ENCODE measurements at places on chromosomes 7 and 10.

DNA sequence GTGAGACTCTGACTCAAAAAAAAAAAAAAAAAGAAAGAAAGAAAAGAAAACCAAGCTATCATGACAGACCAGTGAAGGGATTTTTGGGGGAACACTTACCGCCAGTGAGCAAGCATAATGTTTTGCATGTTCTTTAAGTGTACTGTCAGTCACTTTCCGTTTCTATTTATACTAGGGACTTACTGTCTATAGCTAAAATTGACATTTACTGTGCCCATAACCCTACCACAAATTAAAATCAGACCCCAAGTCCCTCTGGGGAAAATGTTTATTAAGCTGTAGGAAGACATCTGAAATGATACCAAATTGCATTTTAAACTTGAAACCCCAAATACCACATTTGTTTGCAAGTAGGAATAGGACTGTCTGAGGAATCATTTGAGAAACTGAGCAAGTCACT is 252.8 kb downstream of the TRIL start:
- H3K4me1 ChIP-seq = no peaks in the 10 kb centered on the region
- H3K36me3 ChIP-seq = no peaks in the 10 kb centered on the region
- no peak overlapping the region for H3K27ac ChIP-seq
- H3K27me3 ChIP-seq = no peaks in the 10 kb centered on the region

GRCh38 chr10:108868881-108869280 is 1054.4 kb downstream of the XPNPEP1 start:
- no peaks in the 10 kb centered on the region for H3K27me3 ChIP-seq
- H3K36me3 ChIP-seq = no peaks in the 10 kb centered on the region
- no peak for DNase-seq
- H3K27ac ChIP-seq = no peak overlapping the region
- H3K4me3 ChIP-seq = no peak overlapping the region
- no peaks in the 10 kb centered on the region for H3K4me1 ChIP-seq

GRCh38 chr10:132111871-132112341 is 46.2 kb downstream of the JAKMIP3 start:
- H3K36me3 ChIP-seq = no peaks in the 10 kb centered on the region
- DNase-seq = peak; percentile 20
- no peaks in the 10 kb centered on the region for H3K4me1 ChIP-seq
- no peaks in the 10 kb centered on the region for H3K27me3 ChIP-seq

- no peak overlapping the region for H3K27ac ChIP-seq
- no peaks in the 10 kb centered on the region for H3K27me3 ChIP-seq
- no peaks in the 10 kb centered on the region for H3K4me1 ChIP-seq
- H3K36me3 ChIP-seq = no peaks in the 10 kb centered on the region
These were observed 11.0 kb downstream of the GRID1 start for GRCh38 chr10:86355571-86356038.

DNA sequence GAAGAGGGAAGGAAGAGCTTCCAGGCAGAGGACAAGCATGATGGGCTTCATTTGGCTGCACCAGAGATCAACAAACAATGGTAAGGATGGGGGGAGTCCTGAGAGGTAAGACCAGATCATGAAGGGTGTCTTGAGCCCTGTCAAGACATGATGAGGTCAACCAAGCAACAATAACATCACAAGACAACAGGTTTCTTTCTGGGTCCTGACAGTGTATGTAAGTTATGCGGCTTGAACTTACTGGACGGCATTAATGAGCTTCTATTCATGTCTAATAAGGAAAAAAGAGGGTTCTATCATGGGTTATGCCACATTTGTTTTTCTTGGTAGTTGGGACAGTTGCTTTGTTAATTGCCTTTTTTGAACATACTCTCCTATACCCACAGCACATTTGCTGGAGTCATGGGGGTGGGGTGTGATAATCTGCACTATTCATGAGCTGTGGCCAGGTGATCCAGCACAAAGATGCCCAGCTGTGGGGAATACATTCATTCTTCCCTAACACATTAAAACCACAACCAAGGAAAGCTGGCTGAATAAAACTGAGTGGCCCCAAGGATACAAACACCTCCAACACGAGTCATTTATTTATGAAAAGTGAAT is 168.8 kb upstream of the KLF14 start:
- peaks cover 98% of the 10 kb centered on the region for H3K4me1 ChIP-seq
- H3K27ac ChIP-seq = peak overlapping the region; percentile 78
- H3K36me3 ChIP-seq = peaks cover 36% of the 10 kb centered on the region
- no peak for DNase-seq

GRCh38 chr7:90455163-90456030 is 14.0 kb upstream of the PTTG1IP2 start:
- H3K4me1 ChIP-seq = peaks cover 12% of the 10 kb centered on the region
- no peak overlapping the region for H3K27ac ChIP-seq

GRCh38 chr7:22551768-22552513 is 52.0 kb upstream of the STEAP1B start:
- H3K4me3 ChIP-seq = no peak overlapping the region
- no peak overlapping the region for H3K27ac ChIP-seq
- DNase-seq = no peak
- no peaks in the 10 kb centered on the region for H3K36me3 ChIP-seq
- H3K27me3 ChIP-seq = peaks cover 62% of the 10 kb centered on the region

DNA sequence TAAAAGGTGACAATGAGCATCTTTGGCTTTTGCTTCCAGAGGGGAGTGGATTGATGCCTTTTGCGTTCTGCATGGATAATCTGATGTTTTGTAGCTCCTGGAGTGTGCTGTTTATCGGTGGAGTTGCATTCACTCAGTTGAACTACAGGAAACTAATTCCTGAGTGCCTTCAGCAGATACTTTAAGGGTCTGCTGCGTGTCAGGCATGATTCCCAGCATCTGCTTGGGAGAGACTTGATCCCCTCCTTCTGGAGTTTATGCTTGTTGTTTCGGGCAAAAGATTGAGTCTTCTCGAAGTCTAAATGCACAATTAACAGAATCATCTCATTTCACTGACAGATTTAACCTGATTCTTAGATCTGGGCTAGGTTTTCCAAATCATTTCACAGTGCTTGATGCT is 46.2 kb downstream of the CELF2 start:
- no peaks in the 10 kb centered on the region for H3K27me3 ChIP-seq
- H3K4me1 ChIP-seq = peaks cover 3% of the 10 kb centered on the region
- no peak overlapping the region for H3K27ac ChIP-seq
- no peaks in the 10 kb centered on the region for H3K36me3 ChIP-seq
- H3K4me3 ChIP-seq = no peak overlapping the region

DNA sequence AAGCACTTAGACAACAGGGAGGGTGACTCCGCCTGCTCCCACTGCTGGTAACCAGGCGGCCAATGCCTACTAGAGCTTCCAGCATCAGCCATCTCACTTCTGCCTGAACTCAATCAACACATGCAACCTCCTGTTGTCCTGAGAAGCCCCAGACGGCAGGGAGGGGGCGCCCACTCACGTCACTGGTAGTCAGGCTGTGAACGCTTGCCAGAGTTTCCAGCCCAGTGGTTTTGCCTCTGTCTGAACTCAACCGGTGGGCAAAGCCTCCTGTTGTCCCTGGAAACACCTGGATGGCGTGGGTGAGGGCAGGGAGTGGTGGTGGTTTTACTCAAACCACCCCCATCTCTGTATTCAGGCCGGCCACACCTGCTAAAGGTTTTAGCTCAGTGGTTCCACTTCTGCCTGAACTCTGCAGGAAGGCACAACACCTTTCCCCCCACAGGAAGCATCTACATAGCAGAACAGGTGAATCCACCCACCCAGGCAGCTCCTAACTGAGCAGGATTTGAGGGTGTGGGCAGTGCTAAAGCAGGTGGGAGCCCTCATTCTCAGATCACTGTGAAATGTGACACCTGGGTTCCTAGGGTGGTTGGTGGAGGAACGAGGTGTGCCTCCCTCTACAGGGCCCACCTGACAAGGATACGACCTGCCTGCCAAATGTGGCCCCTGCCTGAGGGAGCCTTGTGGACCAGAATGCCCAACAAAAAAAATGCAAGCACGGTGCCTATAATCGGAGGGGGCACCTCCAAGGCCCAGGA is 563.0 kb upstream of the SEMA3D start:
- H3K27me3 ChIP-seq = no peaks in the 10 kb centered on the region
- H3K36me3 ChIP-seq = no peaks in the 10 kb centered on the region
- no peaks in the 10 kb centered on the region for H3K4me1 ChIP-seq
- no peak overlapping the region for H3K4me3 ChIP-seq
- H3K27ac ChIP-seq = no peak overlapping the region

- no peaks in the 10 kb centered on the region for H3K27me3 ChIP-seq
- DNase-seq = peak; percentile 61
- H3K4me3 ChIP-seq = peak overlapping the region; percentile 88
- H3K27ac ChIP-seq = peak overlapping the region; percentile 48
- H3K4me1 ChIP-seq = peaks cover 22% of the 10 kb centered on the region
These were observed 537 bp upstream of the MRPS24 start for GRCh38 chr7:43869867-43870240.

- no peak overlapping the region for H3K27ac ChIP-seq
- H3K4me3 ChIP-seq = no peak overlapping the region
- no peaks in the 10 kb centered on the region for H3K27me3 ChIP-seq
- DNase-seq = no peak
- peaks cover 42% of the 10 kb centered on the region for H3K4me1 ChIP-seq
These were observed 113.0 kb downstream of the ARID5B start for GRCh38 chr10:62014510-62014909.

DNA sequence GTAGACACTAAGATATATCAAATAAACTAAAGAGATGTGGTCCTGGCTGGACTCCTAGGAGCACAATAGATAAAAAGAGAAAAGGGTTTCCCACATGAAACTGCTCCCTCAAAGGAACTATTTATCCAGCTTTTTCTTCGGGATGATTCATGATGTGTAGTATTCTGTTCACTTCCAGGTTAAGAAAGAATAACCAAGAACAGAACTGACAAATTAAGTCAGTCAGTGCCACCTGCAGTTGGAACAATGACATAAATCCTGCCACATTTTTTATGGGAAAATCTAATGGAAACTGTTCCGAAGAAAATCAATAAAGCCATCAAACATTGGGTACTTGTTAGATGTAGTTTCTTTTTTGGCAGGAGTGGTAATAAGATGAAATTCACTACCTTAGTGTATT is 87.1 kb downstream of the POLR1F start:
- no peaks in the 10 kb centered on the region for H3K36me3 ChIP-seq
- no peaks in the 10 kb centered on the region for H3K27me3 ChIP-seq
- H3K27ac ChIP-seq = no peak overlapping the region
- DNase-seq = no peak
- H3K4me3 ChIP-seq = no peak overlapping the region
- H3K4me1 ChIP-seq = no peaks in the 10 kb centered on the region

GRCh38 chr10:62817121-62817765 is 1.1 kb upstream of the EGR2 start:
- peak overlapping the region; percentile 95 for H3K27ac ChIP-seq
- H3K4me3 ChIP-seq = peak overlapping the region; percentile 84
- peaks cover 41% of the 10 kb centered on the region for H3K4me1 ChIP-seq
- peaks cover 48% of the 10 kb centered on the region for H3K27me3 ChIP-seq
- no peak for DNase-seq

DNA sequence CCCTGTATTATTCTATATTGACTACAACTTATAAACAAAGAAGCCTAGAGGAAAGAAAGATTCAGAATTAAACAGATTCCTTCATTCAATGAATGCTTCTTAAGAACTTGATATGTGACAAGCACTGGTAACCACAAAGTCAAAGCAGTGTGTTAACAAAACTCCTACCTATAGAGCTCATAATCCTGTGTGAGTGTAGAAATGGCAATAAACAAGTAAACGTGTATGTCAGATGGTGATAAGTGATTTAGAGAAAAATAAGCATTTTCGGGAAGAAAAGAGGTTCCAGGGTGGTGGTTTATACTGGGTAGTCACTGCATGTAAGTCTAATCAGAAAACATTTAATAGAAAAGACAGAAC is 141.3 kb downstream of the JMJD1C start:
- no peaks in the 10 kb centered on the region for H3K36me3 ChIP-seq
- H3K4me3 ChIP-seq = no peak overlapping the region
- H3K27me3 ChIP-seq = no peaks in the 10 kb centered on the region
- DNase-seq = no peak
- no peaks in the 10 kb centered on the region for H3K4me1 ChIP-seq

GRCh38 chr10:26468700-26469099 is 30.6 kb downstream of the APBB1IP start:
- H3K4me3 ChIP-seq = no peak overlapping the region
- no peaks in the 10 kb centered on the region for H3K27me3 ChIP-seq
- no peak for DNase-seq
- no peaks in the 10 kb centered on the region for H3K36me3 ChIP-seq
- no peak overlapping the region for H3K27ac ChIP-seq

DNA sequence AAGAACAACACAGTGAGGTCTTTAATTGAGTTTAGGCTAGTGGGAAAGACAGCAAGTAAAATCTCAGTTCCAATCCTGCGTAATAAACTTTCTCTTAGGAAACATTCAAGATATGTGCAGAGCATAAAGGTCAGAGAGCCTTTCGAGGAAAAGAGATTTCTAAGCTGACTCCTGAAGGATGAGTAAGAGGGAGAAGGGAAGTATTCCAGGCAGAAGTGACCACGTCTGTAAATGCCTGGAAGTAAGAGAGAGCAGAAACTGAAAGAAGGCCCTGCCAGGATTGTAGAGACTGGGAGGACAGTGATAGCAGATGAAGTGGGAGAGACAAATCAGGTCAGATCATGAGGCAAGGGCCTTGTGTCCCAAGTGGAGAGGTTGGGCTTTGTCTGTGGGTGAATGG is 41.8 kb downstream of the PNLIPRP3 start:
- H3K27me3 ChIP-seq = peaks cover 5% of the 10 kb centered on the region
- no peaks in the 10 kb centered on the region for H3K4me1 ChIP-seq
- no peak overlapping the region for H3K27ac ChIP-seq
- DNase-seq = no peak
- H3K36me3 ChIP-seq = no peaks in the 10 kb centered on the region

- H3K36me3 ChIP-seq = no peaks in the 10 kb centered on the region
- peaks cover 20% of the 10 kb centered on the region for H3K27me3 ChIP-seq
- DNase-seq = no peak
- no peak overlapping the region for H3K27ac ChIP-seq
- H3K4me3 ChIP-seq = no peak overlapping the region
These were observed 172.4 kb upstream of the MKI67 start for GRCh38 chr10:128298587-128298986.

GRCh38 chr7:70763961-70764691 is 367.8 kb upstream of the GALNT17 start:
- DNase-seq = no peak
- peaks cover 44% of the 10 kb centered on the region for H3K36me3 ChIP-seq
- no peaks in the 10 kb centered on the region for H3K27me3 ChIP-seq
- no peak overlapping the region for H3K4me3 ChIP-seq
- H3K4me1 ChIP-seq = peaks cover 15% of the 10 kb centered on the region
- H3K27ac ChIP-seq = no peak overlapping the region

GRCh38 chr10:122746408-122746807 is 46.8 kb upstream of the C10orf120 start:
- peaks cover 23% of the 10 kb centered on the region for H3K27me3 ChIP-seq
- no peaks in the 10 kb centered on the region for H3K4me1 ChIP-seq
- no peak overlapping the region for H3K27ac ChIP-seq
- H3K36me3 ChIP-seq = no peaks in the 10 kb centered on the region
- no peak for DNase-seq
- H3K4me3 ChIP-seq = no peak overlapping the region

GRCh38 chr7:85074-85882 is 107.1 kb upstream of the FAM20C start:
- DNase-seq = peak; percentile 46
- no peak overlapping the region for H3K4me3 ChIP-seq
- H3K36me3 ChIP-seq = no peaks in the 10 kb centered on the region

- no peaks in the 10 kb centered on the region for H3K36me3 ChIP-seq
- no peak overlapping the region for H3K27ac ChIP-seq
- no peak overlapping the region for H3K4me3 ChIP-seq
- no peaks in the 10 kb centered on the region for H3K27me3 ChIP-seq
- H3K4me1 ChIP-seq = no peaks in the 10 kb centered on the region
- DNase-seq = peak; percentile 15
These were observed 556.5 kb upstream of the LRRN3 start for GRCh38 chr7:110534241-110534931.

GRCh38 chr7:13093160-13093559 is 405.7 kb downstream of the ARL4A start:
- H3K36me3 ChIP-seq = no peaks in the 10 kb centered on the region
- H3K27ac ChIP-seq = no peak overlapping the region
- no peaks in the 10 kb centered on the region for H3K27me3 ChIP-seq
- no peaks in the 10 kb centered on the region for H3K4me1 ChIP-seq

All from stomach (tissue), 19 donors.